ENCODE measurements at places on chromosomes 5 and 9.

- DNase-seq = no peak
Observed at GRCh38 chr5:173498739-173499470, 117.5 kb downstream of the BOD1 start.

- DNase-seq = no peak
Observed at GRCh38 chr5:149847611-149848010, 97.0 kb downstream of the PDE6A start.

- DNase-seq = no peak
Observed at GRCh38 chr9:96379461-96379860, 4.0 kb downstream of the SLC35D2 start.

- peak; percentile 92 for DNase-seq
Observed at GRCh38 chr5:113140837-113141671, 164.5 kb downstream of the DCP2 start.

- peak; percentile 10 for DNase-seq
Observed at GRCh38 chr5:4977416-4978110, 162.6 kb upstream of the ADAMTS16 start.
